ENCODE measurements at places on chromosomes 6 and 20.

- DNase-seq = no peak
Observed at GRCh38 chr6:135299256-135299655, 118.1 kb downstream of the MYB start.

DNA sequence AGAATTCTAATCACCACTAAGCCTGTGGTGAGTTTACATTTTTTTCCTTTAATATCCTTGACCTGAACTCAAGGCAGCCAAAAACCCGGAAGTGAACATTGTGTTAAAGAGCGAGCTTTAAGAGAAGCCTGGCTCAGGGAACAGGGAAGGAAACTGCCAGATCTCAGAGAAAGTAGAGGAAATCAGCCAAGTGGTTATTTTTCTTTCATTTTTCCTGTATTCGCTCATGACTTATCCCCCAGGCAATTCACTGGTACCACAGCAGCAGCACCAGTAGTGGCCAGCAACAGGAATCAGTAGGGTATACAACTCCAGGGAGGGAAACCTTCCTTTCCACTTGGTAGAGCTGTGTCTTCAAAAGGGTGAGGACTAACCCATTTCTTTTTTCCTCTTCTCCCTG lies 89.6 kb upstream of the HMGCLL1 start:
- DNase-seq = no peak

DNA sequence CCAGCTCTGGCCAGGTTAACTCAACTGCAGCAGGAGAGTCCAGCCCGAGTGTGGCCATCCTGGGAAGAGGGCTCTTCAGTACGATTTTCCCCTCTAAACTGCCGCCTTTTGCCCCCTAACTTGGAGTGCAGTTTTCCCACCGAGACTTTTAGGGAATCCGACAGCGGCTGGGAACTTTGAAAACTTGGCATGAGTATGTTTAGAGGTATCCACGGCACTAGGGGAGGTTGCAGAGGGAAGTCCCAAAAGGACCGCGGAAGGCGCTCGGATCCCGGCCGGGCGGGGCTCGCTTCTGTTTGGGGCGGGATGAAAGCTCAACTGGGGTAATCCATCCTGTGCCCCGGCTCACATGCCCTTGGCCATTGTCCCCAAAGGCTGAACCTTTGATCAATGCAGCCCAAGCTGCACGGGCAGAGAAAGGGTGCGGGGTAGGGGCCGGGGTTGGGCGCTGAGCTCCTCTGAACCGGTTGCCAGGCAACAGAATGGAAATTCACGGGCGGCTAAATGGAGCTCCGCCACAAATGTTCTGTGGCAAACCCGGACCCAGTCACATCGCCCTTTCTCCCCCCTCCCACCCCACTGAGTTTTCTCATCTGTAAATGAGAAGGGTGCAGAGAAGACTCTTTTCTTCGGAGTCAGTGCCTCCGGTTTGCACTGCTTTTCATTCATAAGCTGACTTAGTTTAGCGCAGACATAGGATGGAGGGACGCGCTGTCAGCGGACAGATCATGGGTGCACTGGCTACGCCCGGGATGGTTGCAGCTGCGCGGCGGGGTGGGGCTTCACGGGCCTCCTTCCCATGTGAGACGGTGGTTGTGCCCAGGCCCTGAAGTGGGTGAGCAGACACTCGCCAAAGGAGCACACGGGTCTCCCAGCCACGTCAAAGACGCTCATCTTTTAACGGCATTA lies 2.3 kb downstream of the BMP6 start:
- no peak for DNase-seq

GRCh38 chr6:26553635-26554446 lies 15.7 kb downstream of the HMGN4 start:
- peak; percentile 99 for DNase-seq

- peak; percentile 34 for DNase-seq
Observed at GRCh38 chr6:33508935-33509926, 54.9 kb downstream of the ZBTB9 start.

- DNase-seq = no peak
Observed at GRCh38 chr20:14832630-14833029, 495.2 kb upstream of the FLRT3 start.

DNA sequence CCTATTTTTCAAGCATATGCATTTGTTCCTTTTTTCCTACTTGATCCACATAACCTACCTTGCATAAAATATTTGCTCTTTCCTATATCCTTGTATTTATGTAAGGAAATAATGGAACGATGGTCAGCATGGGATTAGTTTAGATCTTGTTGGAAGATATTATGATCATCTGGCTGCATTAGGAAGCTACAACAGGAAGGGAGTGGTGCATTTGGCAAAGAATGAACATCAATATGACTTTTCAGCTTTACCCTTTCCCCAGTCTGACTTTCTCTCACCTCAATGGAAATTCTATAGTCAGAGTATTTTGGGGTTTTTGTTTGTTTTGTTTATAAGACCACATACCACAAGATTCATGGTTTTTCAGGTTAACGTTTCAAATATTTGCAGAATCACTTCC lies 66.0 kb downstream of the HS3ST5 start:
- DNase-seq = no peak

DNA sequence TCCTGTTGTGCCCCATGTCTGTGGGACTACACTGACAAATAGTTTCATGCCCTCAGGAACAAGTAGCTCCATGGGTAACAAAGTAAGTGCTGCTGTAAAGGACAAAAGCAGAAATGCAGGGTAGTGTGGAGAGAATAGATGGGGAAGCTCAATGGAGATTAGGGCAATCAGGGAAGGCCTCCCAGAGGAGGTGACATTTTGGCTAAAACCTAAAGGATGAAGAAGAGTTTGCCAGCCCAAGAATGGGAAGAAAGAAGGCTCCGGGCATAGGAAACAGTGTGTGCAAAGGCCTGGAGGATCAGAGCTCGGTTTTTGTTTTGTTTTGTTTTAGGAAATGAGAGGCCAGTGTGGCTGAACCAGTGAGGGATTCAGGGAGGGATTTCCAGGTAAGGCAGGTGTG lies 43.6 kb upstream of the FAM83D start:
- DNase-seq = no peak

- DNase-seq = no peak
Observed at GRCh38 chr6:138925806-138926205, 62.2 kb downstream of the REPS1 start.

DNA sequence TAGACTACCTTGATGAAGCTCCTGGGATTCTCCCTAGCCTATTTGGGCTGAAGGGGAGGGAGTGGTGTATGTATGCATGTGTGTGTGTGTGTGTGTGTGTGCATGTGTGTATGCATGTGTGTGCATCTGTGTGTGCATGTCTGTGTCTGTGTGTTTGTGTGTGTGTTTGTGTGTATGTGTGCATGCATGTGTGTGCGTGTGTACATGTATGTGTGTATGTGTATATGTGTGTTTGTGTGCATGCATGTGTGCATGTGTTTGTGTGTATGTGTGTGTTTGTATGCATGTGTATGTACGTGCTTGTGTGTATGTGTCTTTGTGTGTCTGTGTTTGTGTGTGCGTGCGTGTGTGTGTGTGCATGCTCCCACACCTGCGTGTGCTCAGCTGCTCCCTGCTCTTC lies 15.4 kb downstream of the FGD2 start:
- no peak for DNase-seq

DNA sequence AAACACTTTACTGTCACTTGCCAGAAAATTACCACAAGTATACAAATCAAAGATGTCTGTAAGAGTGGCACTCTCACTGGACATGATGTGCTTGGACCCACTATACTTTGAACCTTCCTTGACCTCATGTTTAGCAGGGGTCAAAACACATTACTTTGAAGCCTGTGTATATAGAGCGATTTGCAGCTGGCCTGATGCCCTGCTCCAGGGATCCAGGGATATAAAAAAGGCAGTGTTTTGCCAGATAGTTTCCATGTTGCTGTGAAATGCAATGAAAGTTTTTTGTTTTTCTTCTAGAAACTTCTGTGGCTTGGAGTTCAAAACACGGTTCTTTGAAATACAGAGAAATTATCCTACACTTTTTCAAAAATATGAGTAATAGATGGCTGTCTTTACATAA lies 165.7 kb downstream of the FOXC1 start:
- DNase-seq = no peak

GRCh38 chr6:422433-423054 lies 31.0 kb downstream of the IRF4 start:
- peak; percentile 14 for DNase-seq

GRCh38 chr20:3318226-3318884 lies 79.4 kb upstream of the SLC4A11 start:
- DNase-seq = peak; percentile 94

DNA sequence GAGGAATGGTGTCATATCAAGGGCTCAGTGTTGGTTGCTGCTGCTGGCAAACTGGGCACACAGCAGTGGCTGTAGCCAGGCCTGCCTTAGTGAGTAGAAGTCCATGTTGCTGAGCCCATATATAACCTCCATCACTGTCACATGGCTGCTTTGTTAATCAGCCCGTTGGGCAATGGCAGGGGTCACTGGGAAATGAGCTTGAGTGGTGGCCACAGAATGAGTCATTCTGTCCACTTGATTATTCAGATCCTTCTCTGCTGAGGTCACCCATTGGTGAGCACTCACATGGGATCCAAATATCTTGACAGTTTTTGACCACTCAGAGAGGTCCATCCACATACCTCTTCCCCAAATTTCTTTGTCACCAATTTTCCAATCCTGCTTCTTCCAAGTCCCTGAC lies 898.9 kb upstream of the EYS start:
- DNase-seq = no peak

GRCh38 chr6:145948878-145949613 lies 15.1 kb downstream of the SHPRH start:
- no peak for DNase-seq
